Body of pancreas (tissue), 4 donors: ENCODE measurements at places on chromosomes 16 and 17.

DNA sequence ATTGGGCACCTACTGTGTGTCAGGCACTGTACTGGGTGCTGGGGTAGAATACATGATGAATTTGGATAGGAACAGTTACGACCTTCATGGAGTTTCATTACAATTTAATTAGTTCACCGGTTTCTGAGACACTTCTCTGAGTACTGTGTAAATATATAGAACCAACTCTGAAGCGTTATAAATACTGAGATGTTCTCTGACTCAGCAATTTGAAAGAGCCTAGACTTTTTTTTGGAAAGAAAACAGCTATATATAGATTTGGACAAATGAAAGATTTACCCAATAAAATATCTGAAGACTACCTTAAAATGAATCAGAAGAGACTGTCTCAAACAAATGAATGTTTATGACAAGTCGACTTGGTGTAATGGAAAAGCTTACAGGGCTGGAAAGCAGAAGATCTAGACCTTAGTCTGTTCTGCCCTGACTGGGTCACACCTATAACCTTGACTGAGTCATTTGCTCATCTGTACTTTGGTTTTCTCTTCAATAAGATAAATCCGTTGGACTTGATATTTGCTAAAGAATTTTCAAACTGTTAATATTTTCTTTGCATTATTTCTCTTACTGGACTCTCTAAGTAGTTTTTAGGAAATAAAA is 4.6 kb upstream of the GAN start:
- no peak for DNase-seq

DNA sequence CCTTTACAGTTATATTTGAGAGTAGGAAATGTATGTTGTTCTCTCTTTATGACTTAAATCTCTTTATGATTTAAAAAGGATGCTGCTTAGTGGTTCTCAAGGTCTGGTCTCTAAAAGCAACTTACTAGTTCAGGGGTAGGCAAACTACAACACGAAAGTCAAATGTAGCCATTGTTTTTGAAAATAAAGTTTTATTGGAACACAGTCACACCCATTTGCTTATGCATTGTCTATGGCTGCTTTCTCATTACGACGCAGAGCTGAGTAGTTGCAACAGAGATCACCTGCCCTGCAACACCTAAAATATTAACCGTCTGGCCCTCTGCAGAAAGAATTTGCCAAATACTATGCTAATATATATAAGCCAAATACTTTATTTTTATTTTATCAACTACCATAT is 58.2 kb downstream of the HELZ start:
- no peak for DNase-seq

DNA sequence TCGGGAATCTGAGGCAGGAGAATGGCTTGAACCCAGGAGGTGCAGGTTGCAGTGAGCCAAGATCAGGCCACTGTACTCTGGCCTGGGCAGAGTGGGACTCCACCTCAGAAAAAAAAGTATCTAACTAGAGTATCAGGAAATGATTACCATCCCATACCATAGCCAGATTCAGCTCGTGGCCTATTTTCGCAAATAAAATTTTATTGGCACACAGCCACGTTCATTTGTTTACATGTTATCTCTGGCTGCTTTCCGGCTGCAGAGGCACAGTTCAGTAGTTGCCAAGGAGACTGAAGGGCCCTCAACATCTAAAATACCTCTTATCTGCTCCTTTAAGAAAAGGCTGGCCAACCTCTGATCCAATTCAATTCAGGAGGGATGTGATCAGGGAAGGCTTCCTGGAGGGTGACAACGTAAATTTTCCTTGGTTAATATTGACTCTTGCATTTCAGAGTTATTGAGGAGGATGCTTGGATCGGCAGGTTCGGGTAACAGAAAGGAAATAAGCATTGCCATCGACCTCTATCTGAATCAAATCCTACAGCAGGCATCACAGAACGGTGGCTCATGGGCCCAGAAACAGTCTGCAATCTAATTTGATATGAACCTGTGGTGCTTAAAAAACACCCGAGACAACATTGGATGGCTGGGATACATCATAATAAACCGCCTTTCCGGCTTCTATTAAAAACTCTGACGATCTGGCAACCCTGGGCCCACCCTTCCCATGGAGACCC is 73.8 kb downstream of the XYLT1 start:
- DNase-seq, result peak; percentile 70

GRCh38 chr17:50879086-50879485 is 12.9 kb upstream of the TOB1 start:
- DNase-seq, result no peak

DNA sequence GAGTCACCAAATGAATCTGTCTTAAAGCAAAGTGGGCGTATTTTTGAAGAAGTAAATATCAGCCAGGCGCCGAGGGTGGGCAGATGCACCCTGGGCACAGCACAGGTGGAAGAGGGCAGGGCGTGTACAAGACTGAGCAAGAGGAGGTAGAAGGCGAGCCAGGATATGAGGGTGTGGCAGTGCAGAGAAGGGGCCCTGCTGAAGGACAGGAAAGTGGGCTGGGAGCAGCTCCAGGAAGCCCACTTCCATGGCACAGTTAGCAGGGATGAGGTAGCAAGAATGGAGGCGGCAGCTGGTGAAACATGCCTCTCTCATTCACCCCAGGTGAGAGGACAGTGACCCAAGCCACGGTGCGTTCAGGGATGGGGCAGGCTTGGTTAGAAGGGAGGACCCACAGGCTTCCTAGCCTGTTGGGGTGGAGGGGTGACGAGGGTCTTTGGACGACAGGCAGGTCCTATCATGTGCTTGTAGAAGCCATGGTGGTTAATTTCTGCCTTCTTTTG is 149.3 kb downstream of the CLEC16A start:
- no peak for DNase-seq

GRCh38 chr17:36590082-36590481 is 1.6 kb upstream of the DHRS11 start:
- no peak for DNase-seq

DNA sequence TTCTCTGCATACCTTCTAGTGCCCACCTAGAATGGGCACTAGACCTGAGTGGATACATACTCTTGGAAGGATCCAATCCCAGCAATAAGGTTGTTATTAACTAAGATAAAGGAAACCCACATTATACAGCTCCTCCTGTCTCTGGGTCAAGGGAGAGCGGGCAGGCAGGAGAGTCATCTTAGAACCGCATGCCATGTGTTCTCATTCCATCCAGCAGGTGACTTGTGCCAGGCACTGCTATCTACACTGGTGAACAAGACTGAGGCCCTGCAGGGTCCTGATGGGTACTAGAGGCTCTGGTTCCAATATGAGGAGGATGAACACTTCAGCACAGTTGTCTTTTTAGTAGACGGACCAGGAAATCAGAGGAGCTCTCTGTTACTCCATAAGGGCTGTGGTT is 5.9 kb upstream of the CD300H start:
- no peak for DNase-seq

DNA sequence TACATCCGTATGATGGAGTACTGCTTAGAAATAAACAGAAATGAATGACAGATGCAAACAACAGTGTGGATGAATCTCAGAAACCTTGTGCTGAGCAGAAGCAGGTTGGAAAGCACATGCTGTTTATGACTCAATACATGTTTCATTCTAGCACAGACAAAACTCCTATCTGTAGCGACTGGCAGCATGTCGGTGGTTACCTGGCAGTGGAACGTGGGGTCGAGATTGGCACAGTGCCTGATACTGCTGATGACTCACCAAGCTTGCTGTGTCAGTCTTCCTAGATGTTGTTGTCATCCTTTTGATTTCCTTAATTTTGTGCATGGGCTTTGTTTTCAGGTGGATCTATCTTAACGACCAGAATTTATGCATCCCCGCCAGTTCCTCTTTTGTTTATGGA is 62.1 kb downstream of the GAN start:
- DNase-seq, result no peak

DNA sequence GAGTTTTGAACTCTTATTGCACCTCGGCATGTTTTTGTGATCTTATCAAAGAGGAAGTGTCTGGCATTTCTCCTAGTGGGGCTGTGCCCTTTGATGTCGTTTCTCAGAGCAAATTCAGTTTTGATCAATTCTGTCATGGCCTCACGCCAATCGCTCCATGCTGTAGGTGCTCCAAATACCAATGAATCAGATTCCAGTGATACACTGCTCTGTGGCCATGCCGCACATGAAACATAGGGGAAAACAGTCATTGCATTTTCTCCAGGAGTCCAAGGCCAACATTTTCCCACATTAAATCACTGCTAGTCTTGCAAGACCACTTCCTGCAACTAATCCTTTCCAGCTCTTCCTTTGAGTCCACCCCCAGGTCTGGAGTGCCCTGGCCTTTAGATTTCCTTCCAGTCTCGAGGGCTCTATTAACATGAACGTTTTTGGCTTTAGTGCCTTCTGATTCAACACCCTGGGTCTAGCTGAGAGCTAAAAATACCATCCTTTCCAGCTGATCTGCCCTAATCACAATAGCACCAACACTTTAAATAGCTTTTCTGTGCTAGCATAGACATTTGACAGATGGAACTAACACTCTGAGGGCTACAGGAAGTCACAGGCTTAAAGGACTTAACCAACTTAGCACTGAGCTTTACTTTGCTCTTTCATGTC is 18.2 kb upstream of the RASL10B start:
- peak; percentile 62 for DNase-seq

DNA sequence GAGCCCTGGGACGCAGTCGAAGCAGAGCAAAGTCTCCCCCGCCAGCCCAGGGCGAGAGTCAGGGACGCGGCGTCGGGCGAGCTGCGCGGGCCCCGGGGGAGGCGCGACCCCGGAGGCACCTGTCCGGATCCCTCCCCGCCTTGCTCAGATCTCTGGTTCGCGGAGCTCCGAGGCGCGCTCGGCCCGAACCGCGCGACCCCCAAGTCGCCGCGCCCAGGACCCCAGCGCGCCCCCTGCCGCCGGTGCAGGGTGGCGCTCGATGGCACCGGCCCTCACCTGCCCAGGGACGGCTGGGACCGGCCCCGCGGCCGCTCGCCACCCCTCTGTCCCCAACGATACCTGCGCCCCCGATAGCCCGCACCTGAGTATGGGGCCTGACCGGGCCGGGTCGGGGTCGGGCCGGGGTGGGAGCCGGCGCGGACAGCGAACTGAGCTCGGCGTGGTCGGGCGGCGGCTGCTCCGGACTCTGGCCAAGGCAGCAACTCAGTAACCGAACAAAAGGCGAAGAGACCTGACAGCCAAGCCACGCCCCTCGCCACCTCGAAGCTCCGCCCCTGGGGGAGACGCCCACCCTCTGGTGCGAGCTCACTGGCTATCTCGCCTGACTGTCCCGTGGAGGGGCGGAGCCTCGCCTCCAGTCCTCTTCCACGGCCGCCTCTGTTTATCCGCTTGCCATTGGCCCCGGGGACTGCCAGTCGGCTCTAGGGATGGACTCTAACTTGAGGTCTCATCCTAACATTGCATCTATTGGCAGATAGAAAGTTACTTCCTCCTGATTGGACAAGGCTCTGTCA is at the start of gene JUP:
JUP (minus strand) TSS at position 485 of the 794 bp plus-strand sequence. CDS start 14,857 bp downstream, outside the sequence.
- peak; percentile 100 for DNase-seq

- DNase-seq, result peak; percentile 86
These were observed 1.1 kb upstream of the STUB1 start for GRCh38 chr16:678858-679813.

DNA sequence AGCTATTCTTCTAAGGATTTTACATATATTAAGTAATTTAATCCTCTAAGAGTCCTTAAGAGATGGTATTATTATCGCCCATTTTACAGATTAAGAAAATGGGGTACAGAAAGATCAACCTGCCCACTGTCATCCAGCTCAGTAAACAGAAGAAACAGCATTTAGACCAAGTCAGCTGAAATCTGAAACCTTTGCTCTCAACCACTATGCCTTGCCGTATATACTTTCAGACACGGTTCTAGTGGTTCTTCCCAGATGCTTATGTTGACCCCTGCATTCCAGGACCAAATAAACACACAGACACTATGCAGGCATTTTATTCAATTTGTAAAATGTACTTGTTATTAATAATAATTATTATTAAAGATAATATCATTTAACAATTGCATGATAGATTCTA is 854.8 kb downstream of the KCNJ2 start:
- DNase-seq, result no peak

GRCh38 chr17:56740481-56740880 is 93.2 kb downstream of the C17orf67 start:
- no peak for DNase-seq

DNA sequence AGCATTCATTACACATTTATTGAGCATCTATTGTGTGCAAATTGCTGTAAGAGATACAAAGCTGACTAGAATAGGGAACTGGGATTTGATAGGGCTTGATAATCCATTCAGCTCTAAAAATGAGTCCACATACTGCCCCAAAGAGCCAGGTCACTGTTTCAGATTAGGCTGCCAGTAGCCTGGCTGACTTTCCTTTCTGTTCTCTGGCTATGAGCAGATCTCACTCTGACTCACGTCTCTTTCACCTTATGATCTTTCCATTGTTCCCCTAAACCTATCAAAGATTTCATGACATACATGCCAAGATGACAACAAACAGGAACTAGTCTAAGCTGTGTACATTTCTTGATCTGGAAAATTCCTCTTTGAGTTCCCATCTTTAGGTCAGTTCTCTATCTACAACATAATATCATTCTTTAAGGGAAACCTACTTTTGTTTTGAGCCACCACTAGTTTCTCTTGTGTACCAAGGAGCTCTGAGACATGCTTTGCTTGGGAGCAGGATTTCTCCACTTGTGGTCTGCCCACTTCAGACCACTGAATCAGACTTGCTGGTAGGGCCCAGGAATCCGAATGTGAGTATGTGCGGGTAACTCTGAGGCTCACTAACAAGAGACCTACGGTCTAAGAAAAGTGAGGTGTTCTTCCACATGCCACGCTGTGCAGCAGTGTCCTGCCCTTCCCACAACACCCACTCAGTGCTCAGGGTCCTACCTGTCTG is 40.9 kb upstream of the ICAM2 start:
- no peak for DNase-seq

GRCh38 chr16:29320274-29320999 is 86.1 kb downstream of the NPIPB11 start:
- no peak for DNase-seq

- no peak for DNase-seq
These were observed 80.1 kb downstream of the ABCC6 start for GRCh38 chr16:16143038-16143763.
